Cortex of kidney (tissue), 1 donor: ENCODE measurements at places on chromosomes 16 and 17.

DNA sequence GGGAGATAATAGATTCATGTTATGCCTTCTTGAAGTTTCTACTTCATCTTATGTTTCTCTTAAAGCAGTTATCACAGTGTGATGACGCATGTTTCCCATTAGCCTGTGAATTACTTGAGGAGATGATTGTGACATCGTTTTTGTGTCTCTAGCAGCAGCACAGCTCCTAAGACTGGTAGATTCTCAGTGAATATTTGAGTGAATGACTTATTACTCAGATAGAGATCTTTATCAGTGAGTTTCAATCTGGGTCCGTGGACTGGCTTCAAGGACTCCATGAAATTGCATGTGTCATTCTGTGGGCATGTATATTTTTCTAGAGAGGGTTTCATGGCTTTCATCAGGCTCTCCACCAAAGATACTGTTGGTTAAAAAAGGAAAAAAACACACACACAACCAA lies 29.9 kb downstream of the YPEL2 start:
- no peak for DNase-seq

DNA sequence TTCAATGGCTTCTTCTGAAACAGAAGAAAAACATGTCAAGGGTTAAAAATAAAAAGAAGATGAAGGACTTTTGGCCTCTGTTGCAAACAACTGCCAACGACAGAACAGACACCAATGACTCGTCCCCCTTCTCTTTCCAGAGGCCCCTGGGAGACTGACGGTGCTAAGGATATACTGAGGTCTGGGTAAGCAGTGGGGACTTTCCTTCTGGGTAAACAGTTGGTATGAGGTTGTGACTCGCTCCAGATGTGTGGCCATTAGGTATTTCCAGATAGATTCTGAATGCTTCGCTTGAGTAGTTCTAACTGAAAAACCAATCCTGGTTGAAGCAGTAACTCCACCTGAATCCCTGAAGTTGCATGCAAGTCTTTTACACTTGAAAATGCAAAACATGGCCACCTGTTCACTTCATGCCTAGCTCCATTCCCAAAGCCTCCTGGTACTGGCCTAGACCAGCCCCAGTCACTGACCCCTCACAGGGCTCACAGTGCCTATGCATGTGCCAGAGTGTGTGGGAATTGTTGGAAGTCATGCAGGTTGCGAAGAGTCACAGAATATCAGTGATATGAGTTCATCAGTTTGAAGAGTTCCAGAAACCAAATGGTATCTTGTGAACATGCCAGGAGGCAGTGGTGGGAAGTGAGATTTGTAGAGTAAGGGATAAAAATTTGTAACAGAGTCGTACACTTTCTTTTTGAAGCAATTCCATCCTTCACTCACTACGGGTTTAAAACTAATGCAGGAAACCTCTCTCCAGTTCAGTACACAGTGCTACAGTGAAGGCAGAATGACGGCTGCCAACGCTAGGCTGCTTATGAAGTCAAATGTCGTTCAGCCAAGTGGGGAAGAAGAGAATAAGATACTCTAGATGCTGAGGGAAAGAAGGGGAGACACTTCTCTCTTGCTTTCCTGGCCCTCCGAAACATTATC lies 217.8 kb downstream of the ZFHX3 start:
- no peak for DNase-seq

DNA sequence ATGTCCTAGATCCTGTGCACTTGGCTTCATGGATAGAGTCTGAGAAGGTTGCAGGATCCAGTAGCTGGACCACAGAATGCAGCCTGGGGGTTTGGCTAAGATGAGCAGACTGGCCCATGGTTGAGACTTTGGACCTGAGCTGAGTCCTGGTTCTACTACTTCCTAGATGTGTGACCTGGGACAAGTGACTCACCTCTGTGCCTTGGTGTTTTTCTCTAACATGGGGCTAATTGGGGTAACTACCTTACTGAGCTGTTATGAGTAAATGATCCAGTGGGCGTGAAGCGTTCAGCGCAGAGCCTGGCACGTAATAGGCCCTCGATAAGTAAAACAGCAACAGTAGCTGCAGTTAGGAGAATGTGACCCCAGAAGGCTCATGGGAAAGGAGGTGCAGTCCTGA lies 38.8 kb downstream of the SNX20 start:
- no peak for DNase-seq

DNA sequence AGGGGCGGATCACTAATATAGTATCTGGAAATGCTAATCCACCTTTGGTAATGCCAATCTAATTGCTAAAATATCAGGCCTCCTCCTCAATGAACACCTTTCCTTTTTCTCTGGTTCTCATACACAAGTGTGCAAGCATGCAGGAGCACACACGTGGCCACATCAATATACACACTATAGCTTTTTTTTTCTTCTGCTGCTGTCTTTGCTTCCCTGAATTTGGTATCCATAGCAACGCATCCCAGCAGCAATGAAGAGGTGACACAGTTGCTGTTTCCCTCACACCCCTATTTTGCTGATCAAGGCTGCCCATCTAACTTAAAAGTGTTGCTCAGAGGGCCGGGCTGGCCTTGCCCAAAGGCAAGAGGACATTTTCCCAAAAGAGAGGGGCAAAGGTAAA lies 15.4 kb downstream of the NOG start:
- no peak for DNase-seq
